Endodermal cell (in vitro differentiated cells): ENCODE measurements at places on chromosomes 6 and 20. TPM values are rescaled to one million over a fixed set of nuclear protein-coding genes. Genes with fewer than 3 reads are reported as not detected.

BMP7 gene
- total RNA-seq = 43.1 and 49.6 TPM in 2 replicates

SYNE1 gene
- total RNA-seq = 7.7 to 25.3 TPM (median 9.5 TPM) in 3 replicates

C6orf47 gene
- total RNA-seq = 14.8 and 14.9 TPM in 2 replicates

ECT2L gene
- total RNA-seq = not detected in 3 replicates

TREM1 gene
- not detected in 2 replicates for total RNA-seq

SRSF6 gene
- 76.7 to 148 TPM (median 146 TPM) in 3 replicates for total RNA-seq

NKAPL gene
- 0.27 and 0.42 TPM in 2 replicates for total RNA-seq

THBS2 gene
- 0.45 to 0.93 TPM in 2 of 3 replicates, not detected in the other for total RNA-seq

TMEM244 gene
- total RNA-seq = not detected in 2 replicates

DNA sequence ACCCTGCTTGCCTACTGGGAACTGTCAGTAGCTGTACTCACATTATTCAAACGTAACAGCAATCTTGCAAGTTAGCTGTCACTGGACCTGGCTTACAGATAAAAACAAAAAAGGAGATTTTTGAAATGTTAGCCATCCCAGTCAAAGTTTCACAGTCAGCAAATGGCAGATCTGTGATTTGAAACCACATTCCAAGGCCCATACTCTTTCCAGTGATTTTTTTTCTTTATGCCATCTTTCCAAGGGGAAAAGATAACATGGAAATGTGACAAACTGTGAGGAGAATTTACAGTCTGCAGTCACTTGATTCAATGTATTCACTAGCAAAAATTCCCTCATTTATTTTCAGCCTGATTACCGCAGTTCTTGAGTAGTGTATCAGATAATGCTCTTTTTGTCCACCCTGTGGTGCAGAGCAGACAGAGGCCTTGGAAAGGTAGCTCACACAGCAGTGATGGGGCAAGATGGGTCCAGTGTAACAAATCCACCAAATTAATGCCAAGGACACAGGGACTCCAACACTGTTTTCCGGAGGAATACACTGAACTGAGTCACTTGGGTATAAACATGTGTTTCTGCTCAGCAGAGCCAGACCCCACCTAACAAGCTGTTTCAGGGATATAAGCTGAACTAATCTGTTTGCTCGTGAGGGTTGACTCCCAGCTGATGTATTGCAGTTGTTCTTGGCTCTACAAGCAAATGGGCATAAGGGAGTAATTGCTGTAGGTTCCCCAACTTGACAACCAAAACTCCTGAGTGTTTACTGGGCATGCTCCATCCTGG is 49.9 kb upstream of the ADGRF1 start:
- DNase-seq = no peak

- peak; percentile 85 for DNase-seq
Observed at GRCh38 chr6:42898891-42899361, 16.9 kb upstream of the PTCRA start.

DNA sequence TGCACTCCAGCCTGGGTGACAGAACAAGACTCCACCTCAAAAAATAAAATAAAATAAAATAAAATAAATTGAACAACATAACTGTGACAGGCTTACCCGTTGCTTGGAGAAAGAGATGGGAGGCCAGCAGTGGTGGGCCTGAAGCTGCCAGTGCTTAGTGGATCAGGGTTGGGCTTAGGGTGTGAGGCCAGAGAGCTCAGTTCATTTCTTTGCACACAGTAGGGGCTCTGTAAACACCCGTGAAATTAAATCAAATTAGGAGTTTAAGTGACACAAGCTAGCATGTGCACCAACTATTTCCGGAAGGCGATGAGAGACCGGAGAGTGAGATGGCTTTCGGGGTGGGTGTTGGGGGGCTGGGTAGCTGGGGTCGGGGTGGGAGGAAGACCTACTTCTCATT is 25.8 kb upstream of the TTPAL start:
- no peak for DNase-seq

DNA sequence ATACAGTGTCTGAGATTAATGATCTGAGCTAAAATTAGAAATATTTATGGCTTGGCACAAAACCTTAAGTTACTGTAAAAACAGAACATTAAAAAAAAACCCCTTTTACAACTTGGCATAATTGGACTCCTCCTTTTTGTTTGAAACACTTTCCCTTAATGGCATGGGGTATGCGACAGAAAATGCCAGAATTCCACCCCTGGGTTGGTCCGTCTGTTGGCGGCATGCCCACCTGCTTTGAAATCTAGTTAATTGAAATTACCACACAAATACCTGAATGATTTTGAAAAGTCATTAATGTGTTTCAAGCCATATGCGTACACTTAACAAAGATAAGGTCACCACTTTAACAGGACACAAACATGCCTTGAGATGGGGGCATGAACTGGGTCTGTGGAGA is 175.1 kb upstream of the FOXQ1 start:
- no peak for DNase-seq

GRCh38 chr6:4295058-4295782 is 159.8 kb upstream of the ECI2 start:
- DNase-seq = peak; percentile 22

- DNase-seq = no peak
Observed at GRCh38 chr20:46712056-46712636, 2.7 kb downstream of the SLC2A10 start.

DNA sequence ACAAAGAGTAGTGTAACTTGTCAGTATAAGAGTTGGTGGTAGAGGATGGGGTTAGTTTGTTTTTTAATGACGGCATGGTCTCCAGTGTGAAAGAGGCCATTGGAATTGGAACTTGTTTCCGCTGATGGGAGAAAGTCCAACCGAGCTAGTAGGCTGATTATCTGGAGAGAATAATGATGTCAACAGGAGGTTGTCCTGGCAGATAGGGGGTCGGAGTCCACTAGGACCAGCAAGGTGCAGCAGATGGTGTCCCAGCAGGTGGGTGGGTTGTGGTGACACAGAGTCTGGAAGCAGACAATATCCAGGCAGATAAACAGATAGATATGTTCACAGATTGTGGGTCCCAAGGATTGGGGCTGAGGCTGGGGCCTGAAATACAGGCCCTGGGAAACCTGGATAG is 35.1 kb downstream of the PKIB start:
- peak; percentile 71 for DNase-seq

- DNase-seq = peak; percentile 61
Observed at GRCh38 chr6:12324099-12324498, 33.9 kb downstream of the EDN1 start.

GRCh38 chr6:1001655-1002349 is 308.9 kb upstream of the EXOC2 start:
- DNase-seq = no peak

DNA sequence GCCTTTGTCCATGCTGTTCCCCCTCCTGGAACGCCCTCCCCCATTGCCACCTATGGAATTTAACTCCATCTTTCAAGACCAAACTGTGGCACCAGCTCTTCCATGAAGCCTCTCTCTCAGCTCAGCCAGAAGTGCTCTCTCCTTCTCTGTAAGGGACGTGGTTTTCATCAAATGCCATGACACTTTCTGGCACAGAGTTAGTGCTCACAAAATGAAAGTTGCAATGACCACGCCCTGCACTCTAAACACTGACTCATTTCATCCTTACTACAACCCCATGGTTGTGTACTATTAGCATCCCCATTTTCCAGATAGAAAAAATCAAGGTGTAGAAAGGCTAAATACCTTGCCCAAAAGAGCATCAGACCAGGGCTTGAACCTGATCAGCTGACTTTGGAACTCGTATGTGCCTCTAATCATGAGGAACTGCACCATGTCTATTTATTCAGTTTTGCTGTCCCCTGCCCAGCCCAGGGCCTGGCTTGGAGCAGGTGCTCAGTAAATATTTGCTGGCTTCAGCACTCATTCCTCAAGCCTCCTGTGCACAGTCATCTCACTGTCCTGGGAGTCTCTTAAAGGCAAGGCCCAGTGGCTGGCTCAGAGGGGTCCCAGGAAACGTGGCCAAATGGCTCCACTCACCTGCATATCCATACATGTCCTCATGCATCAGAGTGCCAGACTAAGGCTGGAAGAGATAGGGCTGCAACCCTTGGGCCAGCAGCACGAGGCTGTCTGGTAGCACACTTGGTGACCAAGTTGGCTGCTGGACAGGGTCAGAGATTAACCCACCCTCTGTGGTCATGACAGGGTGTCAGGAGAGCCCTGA is 77.9 kb downstream of the MRPL14 start:
- DNase-seq = no peak

DNA sequence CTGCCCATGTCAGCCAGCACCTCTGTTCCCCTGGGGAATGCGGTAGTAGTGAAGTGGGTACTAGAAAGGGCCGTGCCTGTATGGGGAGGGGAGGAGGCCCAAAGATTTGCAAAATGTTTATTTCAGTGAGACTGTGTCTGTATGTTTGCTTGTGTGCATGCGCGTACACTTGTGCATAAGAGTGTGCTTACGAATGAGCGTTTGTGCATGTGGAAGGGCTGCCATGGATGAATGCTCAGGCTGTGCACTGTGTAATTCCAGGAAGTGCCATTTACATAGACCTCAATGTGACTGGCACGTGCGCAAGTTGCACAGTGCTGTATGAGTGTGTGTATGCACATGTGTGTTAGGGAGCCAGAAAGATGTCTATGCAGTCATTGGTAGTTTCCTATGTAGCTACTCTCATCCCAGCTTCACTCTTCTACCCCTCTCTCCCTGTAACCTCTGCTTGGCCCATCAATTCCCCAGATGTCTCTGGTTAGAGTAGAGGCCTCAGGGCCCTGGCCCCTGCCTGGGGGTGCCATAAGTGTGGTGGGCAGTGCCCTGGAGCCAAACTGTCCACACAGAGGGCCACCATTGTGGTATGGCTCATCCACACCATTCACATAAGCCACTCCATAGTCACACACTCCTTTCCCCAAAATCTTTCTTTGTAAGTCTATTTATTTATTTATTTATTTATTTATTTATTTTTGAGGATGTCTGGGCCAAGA is 26.8 kb upstream of the SLC22A7 start:
- DNase-seq = no peak

DNA sequence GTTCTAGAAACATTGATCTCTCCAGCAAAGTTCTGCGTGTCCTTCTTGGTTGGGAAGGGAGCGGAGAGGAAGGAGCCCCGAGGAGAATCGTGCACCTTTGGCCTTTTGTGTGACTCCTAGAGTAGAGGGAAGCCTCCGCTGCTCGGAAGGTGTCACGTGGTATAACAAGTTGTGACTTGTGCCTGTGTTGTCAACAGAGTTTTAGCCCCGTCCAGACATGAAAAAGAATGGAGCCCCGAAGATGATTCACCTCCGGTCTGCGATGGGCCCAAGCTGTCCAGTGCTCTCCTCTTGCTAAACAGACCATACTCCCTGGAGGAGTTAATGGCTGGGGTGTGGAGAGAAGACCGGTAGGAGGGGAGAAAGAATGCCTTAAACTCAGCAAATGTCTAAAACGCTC is 7.0 kb downstream of the EYA2 start:
- DNase-seq = no peak

DNA sequence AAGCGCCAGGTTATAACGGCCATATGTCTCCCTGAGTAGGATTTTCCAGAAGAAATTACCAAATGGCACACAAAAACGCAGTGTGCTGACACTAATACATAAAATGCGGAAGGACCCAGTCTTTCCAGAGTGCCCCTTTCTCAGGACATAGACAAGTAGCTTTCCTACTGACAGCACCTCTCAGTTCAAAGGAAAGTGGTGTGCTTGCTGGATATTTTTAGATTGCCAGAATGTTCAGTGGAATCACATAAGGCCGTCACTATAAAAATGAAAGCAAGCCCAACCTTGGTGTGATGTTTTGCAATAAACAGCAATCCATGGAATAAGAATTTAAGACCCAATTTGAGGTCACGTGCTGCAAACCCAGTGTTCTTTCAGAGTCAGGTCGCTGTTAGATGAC is 135.5 kb upstream of the AGPAT4 start:
- DNase-seq = no peak

DNA sequence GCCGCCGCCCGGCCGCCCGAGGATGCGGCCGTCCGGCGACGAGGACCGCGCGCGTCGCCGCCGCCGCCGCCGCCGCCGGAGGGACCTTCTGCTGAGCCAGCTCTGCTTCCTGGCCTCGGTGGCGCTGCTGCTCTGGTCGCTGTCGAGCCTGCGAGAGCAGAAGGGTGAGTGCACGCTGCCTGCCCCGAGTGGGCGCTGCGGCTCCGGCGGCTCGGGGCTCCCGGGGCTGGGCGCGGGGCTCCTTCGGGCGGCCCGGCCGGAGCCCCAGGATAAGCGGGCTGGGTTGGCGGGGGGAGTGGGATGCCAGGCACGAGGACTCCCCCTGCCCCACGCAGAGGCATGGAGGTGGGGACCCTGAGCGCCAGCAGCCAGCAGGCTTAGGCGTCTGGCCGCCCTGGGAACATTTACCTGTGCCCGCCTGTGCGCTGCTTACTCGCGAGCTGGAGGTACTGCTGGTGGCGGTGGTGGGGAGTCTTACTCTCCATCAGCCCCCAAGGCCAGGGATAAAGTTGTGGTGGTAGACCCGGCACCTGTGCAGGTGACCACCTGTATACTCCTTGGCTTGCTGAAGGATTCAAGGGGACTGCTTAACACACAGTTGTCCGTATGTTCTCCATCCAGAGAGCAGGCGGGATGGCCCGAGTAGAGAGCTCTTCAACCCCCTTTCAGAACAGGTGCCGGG is 520 bp downstream of the SLC24A3 start:
- peak; percentile 93 for DNase-seq

DNA sequence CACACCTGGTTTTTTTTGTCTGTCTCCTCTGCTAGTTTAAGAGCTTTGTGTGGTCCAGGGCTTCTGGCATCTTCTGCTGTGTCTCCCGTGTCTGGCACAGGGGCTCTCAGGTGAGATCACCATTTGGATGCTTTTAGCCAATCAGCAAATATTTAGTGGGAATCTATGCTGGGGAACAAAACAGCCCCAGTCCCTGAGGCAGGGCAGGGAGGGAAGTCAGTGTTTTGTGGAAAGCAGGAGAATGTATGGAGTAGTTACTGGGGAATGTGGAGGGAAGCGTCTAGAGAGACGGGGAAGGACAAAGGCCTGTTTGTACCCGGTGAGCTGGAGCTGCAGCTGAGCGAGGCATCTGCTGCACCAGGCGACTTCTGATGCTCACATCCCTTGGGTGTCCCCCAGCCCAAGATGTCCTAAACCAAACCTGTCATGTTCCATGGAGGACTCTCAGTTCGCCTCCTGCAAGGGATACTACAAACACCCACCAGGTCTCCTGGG is 49.3 kb upstream of the NNAT start:
- DNase-seq = peak; percentile 30

DNA sequence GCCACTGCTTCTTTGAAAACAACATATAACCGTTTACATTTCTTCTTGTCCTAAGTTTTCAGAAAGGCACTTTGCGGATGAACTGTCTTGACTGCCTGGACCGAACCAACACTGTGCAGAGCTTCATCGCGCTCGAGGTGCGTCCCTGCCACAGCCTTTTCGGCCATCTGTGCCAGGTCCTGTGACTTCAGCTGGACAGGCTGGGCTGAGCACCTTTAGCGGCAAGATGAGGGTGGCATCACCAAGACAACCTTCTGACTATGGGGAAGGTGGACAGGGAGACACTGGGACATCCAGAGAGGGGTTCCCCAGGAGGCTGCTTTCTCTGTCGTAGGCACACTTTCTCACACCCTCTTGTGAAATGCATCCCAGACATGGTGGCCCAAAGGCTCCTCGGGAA is 82.1 kb downstream of the SYNJ2 start:
- DNase-seq = peak; percentile 22

GRCh38 chr20:37072293-37073196 is 23.3 kb downstream of the RBL1 start:
- no peak for DNase-seq

GRCh38 chr6:49847673-49848072 is 18.7 kb downstream of the CRISP1 start:
- DNase-seq = no peak
